ENCODE measurements at places on chromosomes 7 and 10. TPM values are rescaled to one million over a fixed set of nuclear protein-coding genes. Genes with fewer than 3 reads are reported as not detected.

The ANXA11 gene
- total RNA-seq, result 42.7 TPM

The WDR86 gene
- 0.28 TPM for total RNA-seq

The SLC26A4 gene
- total RNA-seq, result not detected

DNA sequence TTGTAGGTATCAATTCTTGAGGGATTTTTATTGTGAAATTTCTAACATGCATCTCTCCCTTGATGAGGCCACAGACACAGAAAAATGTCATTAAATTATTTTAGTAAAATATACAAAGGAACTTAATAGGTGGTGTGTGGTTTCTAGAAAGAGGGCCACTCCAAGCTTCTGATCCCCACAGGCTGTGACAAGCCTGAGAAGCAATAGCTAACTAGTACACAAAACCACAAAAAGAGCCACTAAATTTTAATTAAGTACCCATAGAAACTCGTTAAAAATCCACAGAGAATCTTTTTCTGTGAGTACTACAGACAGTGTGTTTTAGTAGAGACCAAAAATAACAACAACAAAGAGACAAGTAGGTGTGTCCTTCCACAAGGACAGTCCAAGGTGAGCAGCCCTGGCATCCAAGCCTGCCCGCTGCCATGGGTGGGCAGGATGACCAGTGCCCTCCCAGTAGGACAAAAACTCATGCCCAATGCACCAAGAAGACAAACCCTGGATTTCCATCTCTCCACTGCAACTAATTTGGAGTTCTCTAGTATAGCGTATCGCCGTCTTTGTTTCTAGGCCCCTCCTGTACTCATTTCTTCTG, 81.0 kb downstream of the RNF216 start:
- DNase-seq, result no peak

DNA sequence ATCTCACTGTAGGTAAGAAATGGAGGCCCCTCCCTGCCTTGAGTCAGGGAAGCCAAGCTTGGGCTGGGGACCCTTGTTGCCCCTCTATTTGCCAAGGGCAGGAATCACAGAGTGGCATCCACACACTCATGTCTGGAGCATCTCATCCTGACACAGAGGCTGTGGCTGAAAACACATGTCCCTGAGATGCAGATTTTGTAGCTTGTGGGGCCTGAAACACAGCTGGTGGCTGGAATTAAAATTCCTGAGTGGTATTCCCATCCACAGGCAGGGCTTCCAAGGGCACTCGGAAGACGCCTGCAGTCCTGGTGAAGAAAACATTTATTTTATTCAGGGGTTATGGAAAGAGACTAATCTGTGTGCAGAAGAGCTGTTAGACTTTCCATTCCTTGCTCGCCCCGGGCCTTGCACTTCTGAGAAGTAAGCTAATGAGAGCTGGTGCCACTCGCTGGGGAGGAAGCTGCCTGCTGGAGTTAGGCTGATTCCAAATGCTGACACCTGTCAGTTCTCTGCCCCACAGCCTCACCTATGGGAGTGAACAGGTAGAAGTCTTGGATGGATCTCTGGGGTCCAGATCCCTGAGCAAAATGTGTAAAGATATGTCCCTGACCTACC, 36.0 kb downstream of the C10orf120 start:
- no peak for DNase-seq

- DNase-seq, result no peak
These were observed 88.1 kb upstream of the CTBP2 start for GRCh38 chr10:125248489-125248888.

GRCh38 chr7:120718361-120718760, 139.6 kb downstream of the TSPAN12 start:
- DNase-seq, result no peak

GRCh38 chr7:134324107-134324506, 7.4 kb upstream of the SLC35B4 start:
- no peak for DNase-seq

DNA sequence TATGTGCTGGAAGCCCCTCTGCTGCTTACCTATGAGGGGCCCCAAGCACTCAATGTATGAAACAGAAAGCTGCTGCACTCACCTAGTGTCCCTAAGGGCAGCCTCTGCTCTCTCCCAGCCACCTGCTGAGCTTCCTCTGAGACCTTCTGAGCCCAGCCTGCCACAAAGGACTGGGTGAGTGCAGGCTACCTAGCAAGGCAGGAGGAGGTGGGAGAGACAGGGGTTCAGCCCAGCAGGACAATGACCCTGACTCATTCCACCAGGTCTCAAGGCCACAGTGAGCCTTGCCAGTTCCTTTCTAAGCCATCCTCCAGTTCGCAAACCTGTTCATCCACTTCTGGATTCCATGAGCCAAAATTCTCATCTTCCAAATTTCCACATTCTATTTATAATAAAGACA, 16.3 kb downstream of the VOPP1 start:
- DNase-seq, result no peak

- no peak for DNase-seq
These were observed 381.3 kb downstream of the PTPRN2 start for GRCh38 chr7:158206341-158206740.

DNA sequence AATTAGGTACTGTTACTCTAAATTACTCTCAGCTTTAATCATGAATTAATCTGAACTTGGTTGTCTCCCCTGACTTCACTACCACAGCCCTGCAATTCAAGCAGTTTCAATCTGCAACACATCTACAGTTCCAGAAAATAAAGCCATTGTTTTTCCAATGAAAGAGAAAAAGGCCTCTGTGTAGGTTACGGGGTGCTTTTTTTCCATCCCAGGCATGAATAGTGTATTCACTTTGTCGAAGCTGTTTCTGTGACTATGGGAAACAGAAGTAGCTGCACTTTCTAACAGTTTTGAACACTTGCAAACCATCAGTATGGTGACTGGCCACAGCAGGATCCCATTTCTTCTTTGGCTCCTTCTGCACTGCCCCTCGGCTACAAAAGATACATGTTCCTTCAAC, 460.2 kb downstream of the GRM8 start:
- no peak for DNase-seq

GRCh38 chr7:22849172-22849571, 26.5 kb upstream of the TOMM7 start:
- no peak for DNase-seq

- no peak for DNase-seq
These were observed 1102.4 kb downstream of the SORCS3 start for GRCh38 chr10:105743343-105744056.

DNA sequence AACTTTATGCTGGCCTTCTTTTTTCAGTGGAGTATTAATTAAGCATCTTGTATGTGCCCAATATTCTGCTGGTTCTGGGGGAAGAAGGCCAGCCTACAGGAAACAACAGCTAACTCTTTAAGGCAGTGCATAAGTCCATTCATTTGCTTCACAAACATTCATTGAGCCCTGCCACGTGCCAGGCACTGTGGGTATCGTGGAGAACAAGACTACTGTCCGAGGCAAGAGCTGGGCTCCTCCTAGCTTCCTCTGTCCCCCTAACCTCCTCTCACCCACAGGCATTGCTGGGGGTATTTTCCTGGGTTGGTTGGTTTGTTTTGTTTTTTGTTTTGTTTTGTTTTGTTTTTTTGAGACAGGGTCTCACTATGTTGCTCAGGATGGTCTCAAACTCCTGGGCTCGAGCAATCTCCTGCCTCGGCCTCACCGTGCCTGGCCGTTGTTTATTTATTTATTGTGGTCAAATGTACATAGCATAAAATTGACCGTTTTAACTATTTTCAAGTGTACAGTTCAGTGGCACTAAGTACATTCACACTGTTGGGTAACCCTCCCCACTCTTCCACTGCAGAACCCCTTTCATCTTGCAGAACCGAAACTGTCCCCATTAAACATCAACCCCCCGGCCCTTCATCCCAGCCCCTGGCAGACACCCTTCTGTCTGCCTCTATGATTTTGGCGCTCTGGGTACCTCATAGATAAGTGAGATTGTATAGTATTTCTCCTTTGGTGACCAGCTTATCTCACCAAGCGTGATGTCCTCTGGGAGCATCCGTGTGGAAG, 32.6 kb downstream of the CHST3 start:
- DNase-seq, result no peak

Data from left lobe of liver (tissue), 2 donors.